ENCODE measurements at places on chromosomes 4 and X. TPM values are rescaled to one million over a fixed set of nuclear protein-coding genes. Genes with fewer than 3 reads are reported as not detected.

DNA sequence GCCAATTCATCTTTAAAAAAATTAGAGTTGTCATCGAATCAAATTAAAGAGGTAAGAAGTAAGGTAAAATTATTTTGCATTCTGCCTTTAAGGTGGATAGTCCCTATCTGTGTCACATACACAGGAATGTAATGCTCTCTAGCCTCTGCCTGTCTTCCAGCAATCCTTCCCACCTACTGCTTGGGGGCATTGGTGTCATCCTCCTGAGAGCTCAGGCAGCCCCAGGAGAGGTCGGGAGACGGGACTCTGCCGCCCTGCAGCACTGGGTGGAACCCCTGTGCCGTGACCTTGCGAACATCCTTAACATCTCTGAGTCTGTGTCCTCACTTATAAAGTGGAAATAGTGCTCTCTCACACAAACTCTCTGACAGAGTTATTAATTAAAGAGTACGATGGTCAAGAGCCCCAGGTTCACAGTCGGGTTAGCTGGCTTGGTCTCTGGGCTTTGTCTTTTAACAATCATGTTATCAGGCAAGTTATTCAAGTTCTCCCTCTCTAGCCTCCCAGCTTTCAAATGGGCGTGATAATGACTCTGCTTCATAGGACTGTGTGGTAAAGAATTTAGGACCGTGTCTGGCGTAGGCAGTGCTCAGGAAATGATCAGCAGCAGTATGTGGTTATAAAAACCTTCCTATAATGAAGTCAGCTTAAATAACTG, 10.2 kb downstream of the TLR3 start:
- H3K4me3 ChIP-seq, result peak overlapping the region; percentile 59
- DNase-seq, result no peak
- H3K36me3 ChIP-seq, result no peaks in the 10 kb centered on the region
- H3K4me1 ChIP-seq, result peaks cover 13% of the 10 kb centered on the region

DNA sequence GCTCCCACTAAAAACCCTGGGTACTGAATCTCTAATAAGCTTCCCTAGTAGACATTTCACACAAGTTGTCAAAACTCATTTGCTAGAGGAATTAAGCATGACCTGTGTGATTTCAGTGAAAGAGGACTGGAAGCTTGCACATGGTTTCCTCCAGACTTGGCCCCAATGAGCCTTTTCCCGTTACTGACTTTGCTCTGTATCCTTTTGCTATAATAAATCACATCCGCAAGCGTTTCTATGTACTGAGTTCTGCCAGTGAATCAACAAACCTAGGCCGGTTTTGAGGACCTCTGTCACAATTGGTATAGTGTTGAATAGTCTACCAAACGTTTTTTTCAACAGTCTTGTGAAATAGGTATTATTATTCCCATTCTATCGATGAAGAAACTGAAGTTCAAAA, 8.2 kb downstream of the ATP11C start:
- no peak overlapping the region for H3K27ac ChIP-seq
- H3K4me1 ChIP-seq, result peaks cover 7% of the 10 kb centered on the region
- H3K27me3 ChIP-seq, result no peaks in the 10 kb centered on the region
- no peak overlapping the region for H3K4me3 ChIP-seq
- no peak for DNase-seq

GRCh38 chr4:18816228-18816895, 794.8 kb upstream of the LCORL start:
- peaks cover 16% of the 10 kb centered on the region for H3K4me1 ChIP-seq
- DNase-seq, result no peak
- H3K27me3 ChIP-seq, result no peaks in the 10 kb centered on the region
- no peak overlapping the region for H3K27ac ChIP-seq
- no peaks in the 10 kb centered on the region for H3K36me3 ChIP-seq

GRCh38 chr4:6374575-6374974, 97.8 kb downstream of the PPP2R2C start:
- DNase-seq, result no peak
- no peaks in the 10 kb centered on the region for H3K27me3 ChIP-seq
- H3K4me3 ChIP-seq, result no peak overlapping the region
- H3K36me3 ChIP-seq, result peaks cover 4% of the 10 kb centered on the region

DNA sequence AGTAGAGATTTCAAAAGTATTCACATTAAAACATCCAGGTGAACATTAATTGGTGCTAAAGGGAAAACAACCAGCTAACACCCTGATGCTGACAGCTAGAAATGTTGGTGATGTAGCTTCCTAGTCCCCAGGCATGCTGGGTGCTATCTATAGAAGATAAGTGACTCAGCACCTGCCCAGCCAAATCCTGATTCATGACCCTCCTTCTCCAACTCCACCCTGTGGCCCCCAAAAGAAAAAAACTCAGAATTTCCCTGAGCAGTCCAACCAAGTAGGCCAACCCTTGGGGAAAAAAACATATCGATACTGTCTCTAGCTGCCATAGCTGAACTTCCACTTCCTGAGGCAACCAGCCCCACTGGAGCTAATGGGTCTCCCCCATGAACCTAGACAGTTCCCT, 197.6 kb upstream of the KLF3 start:
- no peak overlapping the region for H3K27ac ChIP-seq
- H3K4me3 ChIP-seq, result no peak overlapping the region
- no peaks in the 10 kb centered on the region for H3K4me1 ChIP-seq

GRCh38 chr4:51842554-51843308, at the start of gene DCUN1D4:
Gene DCUN1D4 (plus strand): TSS chr4:51843153. CDS start chr4:51843243, 90 bp downstream.
- DNase-seq, result peak; percentile 98
- peak within 1 kb of the TSS; percentile 89 for H3K4me3 ChIP-seq

DNA sequence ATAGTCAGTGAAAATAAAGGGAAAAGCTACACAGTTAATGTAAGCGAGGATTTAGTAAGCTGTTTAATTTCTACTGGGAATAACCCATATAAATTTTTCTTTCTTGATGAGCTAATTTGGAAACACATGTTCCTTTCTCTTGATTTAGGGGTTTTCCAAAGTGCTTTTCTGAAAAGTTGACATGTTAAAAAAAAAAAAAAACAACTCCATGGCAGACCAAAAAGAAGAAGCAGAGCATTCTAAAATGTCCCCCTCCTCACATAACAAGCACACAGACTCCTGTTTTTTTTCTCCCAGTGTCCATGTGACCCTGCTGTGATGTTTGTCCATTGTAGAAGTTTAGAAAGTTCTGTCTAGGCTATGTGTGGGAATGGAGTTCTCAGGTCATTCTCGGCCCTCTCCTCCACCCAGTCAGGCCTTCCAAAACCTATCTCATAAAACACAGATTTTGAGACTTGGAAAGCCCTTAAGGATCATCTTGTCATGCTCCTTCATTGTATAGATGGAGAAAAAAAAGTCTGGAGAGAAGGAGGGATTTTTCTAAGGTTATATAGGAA, 792 bp downstream of the CLIC2 start:
- no peak overlapping the region for H3K27ac ChIP-seq
- H3K27me3 ChIP-seq, result no peaks in the 10 kb centered on the region
- no peaks in the 10 kb centered on the region for H3K36me3 ChIP-seq
- H3K4me3 ChIP-seq, result no peak overlapping the region

DNA sequence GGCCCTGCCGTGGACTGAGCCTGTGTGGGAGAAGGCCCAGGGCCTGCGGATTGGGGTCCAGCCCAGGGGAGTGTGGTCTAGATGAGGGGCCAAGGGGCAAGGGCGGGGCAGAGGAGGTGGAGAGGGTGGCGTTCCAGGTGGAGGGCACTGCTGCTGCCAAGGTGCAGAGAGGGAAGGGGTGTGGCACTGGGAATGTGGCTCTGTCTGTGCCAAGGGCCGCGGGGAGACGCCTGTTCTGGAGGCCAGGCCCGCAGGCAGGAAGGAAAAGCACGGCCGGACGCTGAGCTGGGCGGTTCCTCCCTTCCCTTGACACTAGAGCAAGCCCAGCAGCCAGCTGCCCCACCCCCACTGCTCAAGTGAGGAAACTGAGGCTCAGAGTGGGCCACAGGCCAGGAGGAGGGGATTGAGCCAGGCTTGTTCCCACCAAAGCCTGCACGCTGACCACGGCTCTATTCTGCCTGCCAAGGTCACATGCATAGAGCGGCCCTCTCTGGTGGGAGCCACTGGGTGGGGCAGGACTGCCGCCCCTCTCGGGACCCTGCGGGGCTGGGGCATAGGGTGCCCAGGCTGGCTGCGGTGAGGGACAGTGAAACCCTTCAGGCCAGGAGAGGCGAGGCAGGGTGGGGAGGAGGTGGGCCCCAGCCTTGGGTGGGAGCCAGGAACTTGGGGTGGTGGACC, 13.0 kb downstream of the SH3BP2 start:
- DNase-seq, result peak; percentile 68
- peak overlapping the region; percentile 60 for H3K27ac ChIP-seq
- H3K4me3 ChIP-seq, result peak overlapping the region; percentile 36

DNA sequence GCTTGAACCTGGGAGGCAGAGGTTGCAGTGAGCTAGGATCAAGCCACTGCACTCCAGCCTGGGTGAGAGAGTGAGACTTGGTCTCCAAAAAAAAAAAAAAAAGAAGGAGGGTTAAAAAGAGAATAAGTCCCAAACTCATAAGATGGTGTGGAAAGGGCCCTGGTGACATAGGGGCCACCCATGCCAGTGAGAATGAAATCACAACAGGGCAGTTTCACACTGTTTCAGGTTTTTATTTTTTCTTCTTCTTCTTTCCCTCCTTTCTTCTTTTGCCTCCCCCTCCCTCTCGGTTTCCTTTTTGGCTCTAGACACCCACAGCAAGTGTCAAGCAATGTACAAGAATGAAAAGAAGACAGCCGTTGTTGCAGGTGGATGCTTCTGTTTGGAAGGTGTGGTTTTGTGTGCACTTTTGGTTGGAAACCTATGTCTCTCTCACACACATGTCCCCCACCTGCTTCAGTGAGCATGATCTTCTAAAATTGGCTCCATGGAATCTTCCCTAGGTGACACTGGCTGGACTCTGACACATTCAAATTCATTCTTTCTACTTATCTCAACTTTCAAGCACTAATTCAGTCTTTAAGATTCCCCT, 14.4 kb upstream of the TLR8 start:
- no peak for DNase-seq
- no peaks in the 10 kb centered on the region for H3K27me3 ChIP-seq
- peaks cover 8% of the 10 kb centered on the region for H3K4me1 ChIP-seq
- H3K4me3 ChIP-seq, result no peak overlapping the region
- H3K27ac ChIP-seq, result no peak overlapping the region
- H3K36me3 ChIP-seq, result no peaks in the 10 kb centered on the region

DNA sequence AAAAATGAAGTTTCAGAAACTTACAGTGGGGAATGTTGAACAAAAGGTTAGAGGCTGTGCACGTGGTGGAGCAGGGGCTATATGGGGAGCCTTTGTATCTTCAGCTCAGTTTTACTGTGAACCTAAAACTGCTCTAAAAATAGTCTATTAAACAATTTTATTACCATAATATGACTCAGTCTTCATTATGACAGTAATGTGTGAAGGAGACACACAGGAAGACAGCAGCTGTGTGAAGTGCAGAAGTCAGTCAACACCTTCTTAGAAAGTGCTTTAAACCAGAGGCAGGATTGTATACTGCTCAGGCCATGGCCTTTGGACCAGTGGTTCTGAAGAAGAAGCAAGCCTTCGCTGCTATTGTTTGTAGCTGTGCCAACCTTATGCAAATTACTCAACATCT, 89.7 kb downstream of the ARHGAP10 start:
- no peaks in the 10 kb centered on the region for H3K27me3 ChIP-seq
- peaks cover 19% of the 10 kb centered on the region for H3K4me1 ChIP-seq
- no peak overlapping the region for H3K4me3 ChIP-seq
- H3K36me3 ChIP-seq, result no peaks in the 10 kb centered on the region
- no peak overlapping the region for H3K27ac ChIP-seq
- DNase-seq, result no peak

DNA sequence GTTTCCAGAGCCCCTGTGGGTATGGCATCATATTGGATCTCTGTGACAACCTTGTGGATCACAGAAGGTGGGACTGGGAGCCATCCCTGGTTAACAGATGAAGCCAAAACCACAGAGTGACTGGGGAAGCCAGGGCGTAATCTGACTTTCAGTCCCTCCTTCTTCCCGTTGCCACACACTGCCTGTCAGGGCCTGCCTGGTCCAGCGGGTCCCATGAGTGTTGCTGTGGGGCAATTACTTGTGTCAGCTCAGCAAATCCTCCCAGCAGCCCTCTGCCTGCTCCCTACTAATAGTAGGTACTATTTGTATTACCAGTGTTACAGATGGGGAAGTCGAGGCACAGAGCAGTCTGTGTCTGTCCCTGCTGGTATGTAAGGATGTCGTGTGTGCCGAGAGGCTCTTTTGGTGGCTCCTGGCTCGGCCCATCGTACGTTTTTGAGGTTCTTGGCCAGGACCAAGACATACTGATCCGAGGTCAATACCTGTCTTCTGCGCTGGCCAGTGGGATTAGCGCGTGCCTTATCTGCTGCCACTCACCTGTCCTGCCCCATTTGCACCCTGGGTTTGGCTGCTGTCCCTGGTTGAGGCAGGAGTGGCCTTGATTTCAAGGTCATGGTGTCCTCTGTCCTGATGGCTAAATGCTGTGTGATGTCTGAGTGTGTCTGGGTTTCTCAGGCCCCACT, 5.7 kb downstream of the NSG1 start:
- no peak for DNase-seq
- H3K36me3 ChIP-seq, result no peaks in the 10 kb centered on the region
- H3K4me1 ChIP-seq, result no peaks in the 10 kb centered on the region
- peaks cover 73% of the 10 kb centered on the region for H3K27me3 ChIP-seq
- H3K4me3 ChIP-seq, result no peak overlapping the region
- H3K27ac ChIP-seq, result no peak overlapping the region

DNA sequence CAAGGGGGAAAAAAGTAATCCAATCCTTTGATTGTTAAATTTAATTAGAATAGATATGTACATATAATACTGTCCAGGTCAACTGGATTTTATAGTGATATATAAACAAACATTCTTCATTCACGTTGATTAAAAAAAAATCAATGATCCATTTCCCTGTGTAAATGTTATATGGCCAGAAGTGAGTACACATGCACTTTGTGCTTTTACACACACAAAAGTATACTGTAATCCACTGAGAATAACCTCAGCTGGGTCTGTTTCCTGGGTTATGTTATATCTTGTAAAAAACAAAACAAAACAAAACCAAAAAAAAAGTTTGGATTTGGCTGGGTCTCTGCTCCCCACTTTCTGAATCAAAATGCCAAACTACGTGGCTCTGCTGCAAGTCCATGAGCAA, 51.7 kb downstream of the WFS1 start:
- H3K27me3 ChIP-seq, result peaks cover 6% of the 10 kb centered on the region
- H3K4me1 ChIP-seq, result no peaks in the 10 kb centered on the region
- no peaks in the 10 kb centered on the region for H3K36me3 ChIP-seq
- no peak overlapping the region for H3K4me3 ChIP-seq

DNA sequence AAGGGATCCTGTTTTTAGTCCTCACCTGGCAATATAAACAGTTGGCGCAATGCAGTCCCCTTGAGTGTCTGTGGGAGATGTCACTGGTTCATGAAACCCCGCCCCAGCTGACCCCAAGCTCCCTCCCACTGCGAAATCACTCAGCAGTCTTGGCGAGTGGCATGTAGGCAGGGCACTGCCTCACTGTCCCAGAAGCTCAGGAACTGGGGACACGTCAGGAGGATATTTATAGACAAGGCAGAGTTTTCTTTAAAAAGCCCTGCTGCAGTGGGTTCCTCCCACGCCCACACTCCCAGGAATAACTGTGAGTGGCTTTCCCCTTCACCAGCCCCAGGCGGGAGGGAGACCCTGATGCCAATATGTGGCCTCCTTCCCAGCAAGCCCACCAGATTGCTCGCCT, 44.3 kb upstream of the PPP2R2C start:
- H3K4me1 ChIP-seq, result no peaks in the 10 kb centered on the region
- no peak overlapping the region for H3K27ac ChIP-seq
- peaks cover 41% of the 10 kb centered on the region for H3K27me3 ChIP-seq
- H3K36me3 ChIP-seq, result no peaks in the 10 kb centered on the region
- no peak overlapping the region for H3K4me3 ChIP-seq
- DNase-seq, result no peak

- no peaks in the 10 kb centered on the region for H3K27me3 ChIP-seq
- no peak overlapping the region for H3K27ac ChIP-seq
- peaks cover 14% of the 10 kb centered on the region for H3K4me1 ChIP-seq
- no peak overlapping the region for H3K4me3 ChIP-seq
- peaks cover 21% of the 10 kb centered on the region for H3K36me3 ChIP-seq
Observed at GRCh38 chr4:154741131-154741665, 2.6 kb upstream of the LRAT start.

BMX gene
- total RNA-seq, result not detected
